HuH-7.5 (cell line): ENCODE measurements at places on chromosomes 4 and X.

DNA sequence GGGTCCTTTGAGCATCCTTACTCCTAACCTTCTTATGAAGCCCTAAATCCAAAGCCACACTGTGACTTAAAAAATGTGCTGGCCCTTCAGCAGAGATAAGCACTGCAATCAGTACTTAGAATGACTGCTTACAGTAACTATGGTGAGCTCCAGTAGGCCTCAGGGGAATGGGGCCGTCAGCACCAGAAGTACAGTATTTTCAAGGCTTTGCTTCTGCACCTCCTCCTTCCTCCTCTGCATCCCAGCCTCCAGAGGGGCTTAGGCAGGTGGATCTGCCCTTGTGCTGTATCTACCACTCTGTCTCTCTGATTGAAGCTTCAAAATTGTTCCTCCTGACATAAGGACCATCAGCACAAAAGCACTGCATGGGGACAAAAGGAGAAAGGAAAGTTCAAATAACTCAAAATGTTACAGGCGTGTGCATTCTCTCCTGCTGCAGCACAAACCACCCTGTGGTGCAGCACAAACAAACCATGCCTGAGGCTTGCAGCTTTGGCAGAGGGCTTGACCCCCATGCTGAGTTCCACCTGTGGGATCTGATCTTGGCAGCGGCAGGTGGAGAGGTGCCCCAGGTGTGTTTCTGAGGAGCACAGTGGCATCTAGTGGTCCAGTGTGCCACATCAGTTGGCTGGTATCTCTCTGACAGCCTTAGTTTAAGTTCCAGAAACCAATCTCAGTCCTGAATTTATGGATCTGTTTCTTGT, 164.7 kb downstream of the SOWAHB start:
- no peak for DNase-seq

DNA sequence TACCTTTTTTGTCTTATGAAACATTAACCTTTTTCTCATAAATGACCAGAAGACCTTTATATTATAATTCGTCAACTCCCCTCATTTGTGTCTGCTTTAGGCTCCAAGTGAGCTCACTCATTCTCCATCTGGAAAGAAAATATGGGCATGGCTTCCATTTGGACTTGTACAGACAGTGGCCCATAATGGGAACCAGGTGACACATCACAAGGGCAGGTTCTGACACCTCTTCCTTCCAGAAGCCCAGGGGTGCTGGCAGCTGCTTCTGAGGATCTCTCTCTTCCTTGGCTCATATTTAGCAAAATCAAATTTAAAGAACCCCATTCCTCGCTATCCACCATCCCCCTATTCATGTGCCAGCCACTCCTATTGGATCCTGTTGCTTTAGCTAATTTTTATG, 69.6 kb downstream of the CD38 start:
- no peak for DNase-seq

DNA sequence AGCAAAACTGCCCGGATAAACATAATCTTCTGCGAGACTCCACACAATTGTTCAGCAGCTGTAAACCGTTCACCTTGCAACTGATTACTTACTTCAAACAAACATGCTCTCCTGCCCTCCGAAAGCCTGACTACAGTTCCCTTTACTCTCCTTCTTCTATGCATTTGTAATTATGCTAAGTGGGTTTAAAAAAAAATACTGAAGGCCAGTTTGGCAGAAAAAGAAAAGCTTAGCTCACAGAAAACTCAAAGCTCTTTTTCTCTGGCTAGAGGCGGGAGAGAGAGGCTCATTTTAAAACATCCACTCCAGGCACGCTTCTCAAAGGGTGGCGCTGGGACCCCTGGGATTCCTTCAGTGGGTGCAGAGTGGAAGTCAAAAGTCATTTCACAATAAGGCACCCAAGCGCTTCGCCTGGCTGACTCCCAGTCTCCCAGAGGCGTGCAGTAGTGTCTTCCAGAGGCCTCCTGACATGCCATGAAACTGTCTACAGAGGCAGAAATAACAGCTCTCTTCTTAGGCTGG, 1.9 kb downstream of the DHRSX start:
- no peak for DNase-seq

GRCh38 chrX:119325456-119325855, 73.7 kb upstream of the SLC25A43 start:
- DNase-seq: no peak
